ENCODE measurements at places on chromosomes 5 and 9. TPM values are rescaled to one million over a fixed set of nuclear protein-coding genes. Genes with fewer than 3 reads are reported as not detected.

DNA sequence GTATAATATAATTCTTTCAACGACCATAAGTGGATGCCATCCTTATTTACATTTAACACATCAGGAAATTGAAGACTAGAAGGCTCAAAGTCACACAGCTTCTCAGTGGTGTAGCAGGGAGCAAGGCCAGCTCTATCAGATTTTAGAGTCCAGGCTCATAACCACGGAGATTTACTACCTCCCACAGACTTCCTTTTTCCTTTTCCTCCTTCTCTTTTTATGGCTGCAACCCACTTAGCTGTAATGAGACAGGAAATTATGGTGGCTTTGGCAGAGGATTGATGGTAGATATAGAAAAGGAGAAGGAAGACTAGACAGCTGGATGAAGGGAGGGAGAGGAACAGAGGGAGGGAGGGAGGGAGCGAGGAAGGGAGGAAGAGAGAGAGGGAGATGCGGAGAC is 47.4 kb downstream of the SPEF2 start:
- no peak for DNase-seq

GRCh38 chr5:6937677-6938076 is 224.4 kb downstream of the TENT4A start:
- no peak for DNase-seq

- DNase-seq: no peak
Measured at GRCh38 chr9:24258626-24259025, 287.1 kb downstream of the IZUMO3 start.

DNA sequence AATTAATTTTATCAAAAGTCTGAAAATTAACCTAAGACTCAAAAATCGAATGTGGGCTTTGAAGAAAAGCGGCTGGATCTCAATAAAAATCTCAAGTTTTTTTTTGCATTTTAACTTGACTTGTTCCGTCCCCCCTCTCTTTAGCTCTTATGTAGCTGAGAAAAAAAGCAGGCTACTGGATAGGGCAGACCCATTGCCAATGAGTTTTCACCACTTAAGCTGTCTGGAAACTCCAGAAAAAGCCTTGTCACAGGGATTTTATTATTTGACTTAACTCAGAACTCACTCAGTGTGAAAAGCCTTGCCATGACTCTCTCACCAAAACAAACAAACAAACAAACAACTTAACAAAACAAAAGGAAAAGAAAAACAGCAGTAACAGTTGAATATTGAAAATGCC is 247.4 kb downstream of the CDH9 start:
- no peak for DNase-seq

- DNase-seq: no peak
Measured at GRCh38 chr5:134463991-134464760, 52.5 kb upstream of the CDKN2AIPNL start.

DNA sequence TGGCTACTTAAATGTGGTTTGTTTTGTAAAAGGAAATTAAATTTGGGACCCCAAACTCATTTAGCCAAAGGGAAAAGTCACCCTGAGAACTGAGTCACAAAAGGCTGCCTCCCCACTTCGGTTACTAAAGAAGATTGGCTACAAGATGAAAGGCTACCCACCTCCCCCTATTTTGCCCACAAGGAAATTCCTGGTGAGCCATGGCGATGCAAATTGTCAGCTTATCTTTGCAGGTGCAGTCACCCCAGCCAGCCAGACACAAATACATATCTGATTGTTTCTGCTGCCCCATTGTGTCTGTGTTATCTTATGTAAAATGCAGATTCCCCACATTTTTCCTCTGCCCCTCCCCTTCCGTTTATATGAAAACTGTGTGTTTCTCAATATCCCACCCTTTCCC is 8.9 kb downstream of the PAEP start:
- no peak for DNase-seq

GRCh38 chr5:135341016-135341666 is 57.9 kb downstream of the MACROH2A1 start:
- DNase-seq: no peak

DNA sequence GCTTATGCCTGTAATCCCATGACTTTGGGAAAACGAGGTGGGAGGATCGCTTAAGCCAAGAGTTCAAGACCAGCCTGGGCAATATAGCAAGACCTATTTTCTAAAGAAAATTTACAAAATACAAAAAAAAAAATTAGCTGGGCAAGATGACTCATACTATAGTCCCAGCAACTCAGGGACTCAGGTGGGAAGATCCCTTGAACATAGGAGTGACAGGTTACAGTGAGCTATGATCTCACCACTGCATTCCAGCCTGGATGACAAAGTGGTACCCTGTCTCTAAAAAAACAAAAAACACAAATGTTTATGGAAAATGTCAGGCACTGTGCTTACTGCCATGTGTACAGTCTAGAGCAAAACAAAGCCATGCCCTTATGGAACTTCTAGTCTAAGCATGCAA is 823.3 kb upstream of the DMAC1 start:
- DNase-seq: no peak

GRCh38 chr5:134106991-134107701 is 7.3 kb upstream of the TCF7 start:
- DNase-seq: no peak

DNA sequence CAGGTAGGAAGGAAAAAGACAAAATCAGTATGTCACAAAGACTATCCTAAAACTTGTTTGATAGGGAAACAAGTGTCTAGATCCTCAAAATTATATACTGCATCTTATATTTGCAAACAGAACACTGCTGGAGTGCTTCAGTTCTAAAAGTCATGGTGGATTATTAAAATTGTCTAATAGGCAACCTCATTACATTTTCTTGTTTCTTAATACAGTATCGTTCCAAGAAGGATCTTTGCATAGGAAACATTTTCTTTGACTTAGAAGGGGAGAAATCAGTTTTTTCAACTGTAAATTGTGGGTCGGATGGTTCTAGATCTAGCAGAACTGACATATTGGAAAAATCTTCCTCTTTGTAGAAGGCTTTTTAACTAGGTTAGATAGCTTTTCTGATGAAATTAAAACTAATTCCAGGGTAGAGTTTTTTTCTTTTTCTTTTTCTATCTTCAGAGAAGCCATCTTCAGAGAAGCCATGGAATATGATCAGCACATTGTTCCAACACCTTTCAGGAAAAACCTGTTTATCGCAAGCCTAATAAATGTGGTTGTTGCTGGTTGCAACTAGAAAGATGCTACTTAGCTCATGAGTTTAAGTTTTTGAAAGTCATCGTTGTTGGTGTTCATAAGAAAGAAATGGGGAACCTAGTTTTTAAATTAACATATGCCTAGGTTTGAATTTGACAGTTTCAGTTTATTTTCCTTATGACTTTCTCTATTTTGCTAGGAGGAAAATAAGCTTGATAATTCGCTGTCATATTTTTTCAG is 7.4 kb downstream of the CPEB4 start:
- no peak for DNase-seq

DNA sequence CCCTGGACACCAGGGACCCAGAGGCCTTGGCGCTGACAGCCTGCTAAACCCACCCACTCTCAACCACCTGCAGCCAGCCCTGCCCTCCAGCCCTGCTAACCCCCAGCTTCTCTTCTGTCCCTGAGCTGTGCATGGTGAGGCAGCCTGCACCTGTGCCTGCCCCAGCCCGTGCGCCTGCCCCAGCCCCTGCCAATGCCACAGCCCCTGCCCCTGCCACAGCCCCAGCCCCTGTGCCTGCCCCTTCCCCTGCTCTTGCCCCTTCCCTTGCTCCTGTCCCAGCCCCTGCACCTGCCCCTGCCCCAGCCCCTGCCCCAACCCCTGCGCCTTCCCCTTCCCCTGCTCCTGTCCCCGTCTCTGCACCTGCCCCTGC is 43.3 kb upstream of the IRX4 start:
- no peak for DNase-seq

TERT gene
- total RNA-seq: not detected

ALDH1A1 gene
- 566 TPM for total RNA-seq

C6 gene
- 1.9 TPM for total RNA-seq

NSG2 gene
- total RNA-seq: 4.0 TPM
